Activated CD4-positive, alpha-beta T cell treated with anti-CD3 and anti-CD28 coated beads for 24 hours (primary cell): ENCODE measurements at places on chromosomes 2 and 18.

DNA sequence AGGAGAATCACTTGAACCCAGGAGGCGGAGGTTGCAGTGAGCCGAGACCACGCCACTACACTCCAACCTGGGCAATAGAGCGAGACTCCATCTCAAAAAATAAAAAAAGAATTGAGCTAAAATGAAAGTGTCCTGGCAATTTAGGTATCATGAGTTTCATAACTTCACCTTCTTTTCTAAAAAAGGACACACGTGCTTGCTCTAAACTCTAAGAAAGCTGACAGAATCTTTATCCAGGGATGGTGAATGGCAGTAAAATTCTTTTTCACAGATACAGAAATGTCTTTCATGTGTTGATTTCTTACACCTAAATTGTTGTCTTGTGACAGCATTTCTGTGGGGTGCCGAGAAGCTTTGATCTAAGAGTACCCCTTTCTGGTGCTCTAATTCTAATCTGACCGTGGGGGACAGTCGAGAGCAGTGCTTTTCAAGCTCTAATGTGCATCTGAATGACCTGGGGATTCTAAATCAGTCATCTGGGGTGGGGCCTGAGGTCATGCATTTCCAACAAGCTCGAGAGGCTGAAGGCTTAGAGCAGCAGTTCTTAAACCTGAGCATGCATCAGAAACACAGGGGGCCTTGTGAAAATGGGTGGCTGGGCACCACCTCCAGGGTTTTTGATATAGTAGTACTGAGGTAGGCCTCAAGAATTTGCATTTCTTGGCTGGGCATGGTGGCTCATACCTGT lies 42.1 kb upstream of the REL start:
- DNase-seq: no peak

DNA sequence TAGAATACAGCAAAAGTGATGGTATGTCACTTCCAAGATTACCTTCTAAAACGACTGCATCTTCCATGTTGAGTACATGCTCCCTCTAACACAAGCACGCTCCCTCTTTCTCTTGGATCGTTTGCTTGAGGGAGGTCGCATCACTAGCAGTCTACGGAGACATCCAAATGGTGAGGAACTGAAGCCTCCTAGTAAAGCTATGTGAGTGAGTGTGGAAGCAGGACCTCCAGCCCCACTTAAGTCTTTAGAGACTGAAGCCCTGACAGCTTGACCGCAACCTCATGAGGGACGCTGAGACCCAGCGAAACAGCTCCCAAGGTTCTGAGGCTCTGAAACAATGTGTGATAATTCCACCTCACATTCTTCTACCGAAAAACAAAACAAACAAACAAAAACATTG lies 486.7 kb upstream of the GCFC2 start:
- no peak for DNase-seq

- no peak for DNase-seq
These were observed 12.8 kb upstream of the CIB4 start for GRCh38 chr2:26654061-26654340.

GRCh38 chr2:218970894-218971293 lies 11.4 kb downstream of the CDK5R2 start:
- no peak for DNase-seq

GRCh38 chr18:39624961-39625360 lies 2059.4 kb upstream of the CELF4 start:
- DNase-seq: no peak
